Adrenal gland (tissue), 19 donors: ENCODE measurements at places on chromosomes 5 and 9.

DNA sequence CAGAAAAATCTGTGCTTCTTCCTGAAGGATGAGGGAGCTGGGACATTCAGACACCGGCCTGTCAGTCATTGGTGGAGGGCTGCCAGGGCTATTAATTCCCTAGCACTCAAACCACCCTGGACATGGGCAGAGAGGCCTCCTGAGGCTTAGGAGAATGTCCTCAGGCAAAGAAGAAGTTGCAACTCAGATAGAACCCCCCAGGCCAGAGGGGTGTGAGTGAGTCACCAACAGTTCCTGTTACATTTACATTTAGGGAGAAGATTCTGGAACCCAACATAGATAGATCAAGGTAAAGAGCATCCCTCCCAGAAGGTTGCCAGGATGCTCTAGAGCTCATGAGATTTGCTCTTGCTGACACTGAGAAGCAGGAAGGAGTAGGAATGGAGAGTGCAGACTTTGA, 29.2 kb upstream of the SYK start:
- H3K4me3 ChIP-seq: no peak overlapping the region
- no peaks in the 10 kb centered on the region for H3K27me3 ChIP-seq
- H3K27ac ChIP-seq: no peak overlapping the region
- H3K36me3 ChIP-seq: no peaks in the 10 kb centered on the region

DNA sequence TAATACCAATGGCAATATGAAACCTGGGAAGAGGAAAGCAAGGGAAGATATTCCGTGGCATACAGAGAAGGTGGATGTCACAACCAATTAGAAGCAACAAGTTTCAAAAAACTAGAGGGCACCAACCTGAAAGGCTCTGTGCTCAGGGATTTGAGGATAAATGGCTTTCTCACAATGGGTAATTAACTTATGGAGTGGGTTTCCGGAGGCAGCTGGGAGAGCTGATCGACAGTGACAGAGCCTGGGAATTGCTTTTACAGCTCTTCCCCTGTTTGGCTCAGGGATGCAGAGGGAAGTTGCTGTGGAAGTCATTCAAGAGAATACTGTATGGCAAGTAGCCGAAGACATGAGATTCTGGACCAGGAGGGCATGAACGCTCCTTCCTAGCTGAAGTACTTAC, 237.0 kb downstream of the KIF4B start:
- no peak overlapping the region for H3K27ac ChIP-seq
- H3K4me1 ChIP-seq: no peaks in the 10 kb centered on the region
- no peak overlapping the region for H3K4me3 ChIP-seq
- H3K27me3 ChIP-seq: no peaks in the 10 kb centered on the region

DNA sequence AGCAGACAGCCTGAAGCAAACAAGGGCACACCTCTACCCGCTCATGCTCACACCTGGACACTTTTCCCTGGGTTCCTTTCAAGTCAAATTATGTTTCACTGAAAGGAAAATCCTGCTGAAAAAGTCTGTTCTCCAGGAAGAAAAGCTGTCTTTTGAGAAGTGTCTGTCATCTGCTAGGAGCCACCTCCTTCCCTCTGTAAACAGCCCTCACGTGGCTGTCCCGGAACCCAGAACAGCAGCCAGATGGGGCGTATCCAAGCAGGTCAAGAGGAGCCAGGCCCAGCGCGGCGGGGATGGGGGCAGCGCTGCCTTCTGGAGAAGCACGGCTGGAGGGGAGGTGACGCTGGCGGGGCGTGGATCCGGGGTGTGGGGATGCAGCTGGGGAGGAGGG, at the start of gene PNPLA7:
Gene PNPLA7, minus strand, starts transcription at position 172 of the 391 bp plus-strand sequence. CDS start 205 bp downstream, outside the sequence.
- no peaks in the 10 kb centered on the region for H3K27me3 ChIP-seq
- DNase-seq: peak; percentile 93
- no peaks in the 10 kb centered on the region for H3K36me3 ChIP-seq
- H3K4me3 ChIP-seq: no peak within 1 kb of the TSS
- H3K27ac ChIP-seq: peak within 1 kb of the TSS; percentile 69
- H3K4me1 ChIP-seq: peaks cover 19% of the 10 kb centered on the region

GRCh38 chr5:38745836-38746732, 99.7 kb upstream of the OSMR start:
- no peak overlapping the region for H3K27ac ChIP-seq
- no peaks in the 10 kb centered on the region for H3K36me3 ChIP-seq
- no peak for DNase-seq
- H3K4me3 ChIP-seq: no peak overlapping the region
- no peaks in the 10 kb centered on the region for H3K4me1 ChIP-seq

- H3K27me3 ChIP-seq: peaks cover 8% of the 10 kb centered on the region
- H3K27ac ChIP-seq: no peak overlapping the region
- no peaks in the 10 kb centered on the region for H3K36me3 ChIP-seq
- H3K4me3 ChIP-seq: no peak overlapping the region
- no peaks in the 10 kb centered on the region for H3K4me1 ChIP-seq
Measured at GRCh38 chr5:174614500-174615135, 109.8 kb upstream of the MSX2 start.

GRCh38 chr9:93427655-93428379, 23.7 kb upstream of the FAM120A start:
- DNase-seq: no peak
- no peaks in the 10 kb centered on the region for H3K27me3 ChIP-seq
- H3K27ac ChIP-seq: no peak overlapping the region
- H3K4me3 ChIP-seq: no peak overlapping the region
- no peaks in the 10 kb centered on the region for H3K36me3 ChIP-seq

- no peaks in the 10 kb centered on the region for H3K36me3 ChIP-seq
- H3K27me3 ChIP-seq: no peaks in the 10 kb centered on the region
- H3K4me3 ChIP-seq: no peak overlapping the region
- no peak for DNase-seq
- H3K27ac ChIP-seq: no peak overlapping the region
Measured at GRCh38 chr5:142432369-142432863, 107.6 kb upstream of the SPRY4 start.

- no peaks in the 10 kb centered on the region for H3K4me1 ChIP-seq
- no peak for DNase-seq
- H3K36me3 ChIP-seq: no peaks in the 10 kb centered on the region
- H3K27me3 ChIP-seq: no peaks in the 10 kb centered on the region
- H3K4me3 ChIP-seq: no peak overlapping the region
- H3K27ac ChIP-seq: no peak overlapping the region
Measured at GRCh38 chr5:74491586-74491985, 148.9 kb downstream of the ENC1 start.

- no peak overlapping the region for H3K4me3 ChIP-seq
- no peaks in the 10 kb centered on the region for H3K27me3 ChIP-seq
- H3K27ac ChIP-seq: no peak overlapping the region
- no peaks in the 10 kb centered on the region for H3K4me1 ChIP-seq
Measured at GRCh38 chr9:73038613-73039012, 85.8 kb upstream of the ALDH1A1 start.

- DNase-seq: no peak
- no peak overlapping the region for H3K27ac ChIP-seq
- no peaks in the 10 kb centered on the region for H3K36me3 ChIP-seq
- H3K4me1 ChIP-seq: peaks cover 13% of the 10 kb centered on the region
- no peak overlapping the region for H3K4me3 ChIP-seq
Measured at GRCh38 chr5:56060276-56061110, 65.7 kb upstream of the IL6ST start.

DNA sequence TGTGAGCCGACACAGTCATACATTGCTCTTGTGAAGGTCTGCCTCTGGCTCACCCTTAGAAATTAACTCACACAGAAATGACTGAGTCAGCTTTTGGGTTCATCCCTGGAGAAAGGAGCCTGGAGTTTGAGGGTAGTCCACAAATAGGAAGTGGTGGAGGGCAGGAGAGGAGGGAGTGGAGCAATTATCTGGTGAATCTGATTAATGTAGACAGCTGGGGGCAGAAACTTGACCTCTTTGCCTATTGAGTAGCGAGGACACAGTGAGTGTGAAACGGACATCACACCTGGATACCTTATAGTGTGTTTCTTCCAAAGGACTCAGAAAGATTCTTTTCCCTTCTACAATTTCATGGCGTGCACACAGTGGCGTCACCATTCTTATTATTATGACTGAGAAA, 48.5 kb upstream of the MSX2 start:
- no peak overlapping the region for H3K4me3 ChIP-seq
- H3K4me1 ChIP-seq: no peaks in the 10 kb centered on the region
- no peak for DNase-seq
- no peaks in the 10 kb centered on the region for H3K27me3 ChIP-seq
- H3K27ac ChIP-seq: no peak overlapping the region

GRCh38 chr5:84862132-84862531, 477.5 kb upstream of the EDIL3 start:
- DNase-seq: no peak
- no peaks in the 10 kb centered on the region for H3K27me3 ChIP-seq
- H3K36me3 ChIP-seq: no peaks in the 10 kb centered on the region
- no peaks in the 10 kb centered on the region for H3K4me1 ChIP-seq

DNA sequence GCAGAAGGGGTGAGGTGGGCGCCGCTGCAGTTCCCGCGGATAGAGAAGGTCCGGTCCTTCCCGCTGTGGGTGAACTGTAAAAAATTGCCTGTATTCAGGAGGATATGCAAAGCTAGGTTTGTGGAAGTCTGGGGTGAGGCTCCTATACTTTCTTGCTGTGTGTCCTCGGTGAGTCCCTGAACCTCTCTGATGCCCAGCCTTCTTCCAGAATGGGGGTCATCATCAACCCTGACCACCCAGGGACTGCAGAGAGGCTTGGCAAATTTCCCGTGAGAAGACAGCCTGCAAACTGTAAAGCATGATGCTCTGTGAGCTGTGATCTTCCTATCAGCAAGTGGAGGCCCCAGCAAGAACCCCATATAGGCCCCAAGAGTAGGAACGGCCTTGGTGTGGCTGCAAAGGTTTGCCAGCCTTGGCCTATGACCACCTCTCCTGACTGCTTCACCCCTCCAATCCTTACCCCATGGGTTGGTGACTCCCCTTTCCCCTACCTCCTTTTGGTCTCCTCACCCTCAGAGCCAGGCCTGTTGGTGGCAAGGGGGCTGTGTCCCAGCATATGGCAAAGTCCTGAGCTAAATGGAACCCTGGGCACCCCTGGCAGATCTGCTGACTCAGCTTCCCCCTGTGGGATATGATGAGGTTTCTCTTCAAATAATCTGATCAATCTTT, 760 bp downstream of the ALDH1B1 start:
- H3K4me1 ChIP-seq: peaks cover 8% of the 10 kb centered on the region
- no peaks in the 10 kb centered on the region for H3K36me3 ChIP-seq
- H3K27me3 ChIP-seq: no peaks in the 10 kb centered on the region
- no peak for DNase-seq
- H3K4me3 ChIP-seq: peak overlapping the region; percentile 45

- no peaks in the 10 kb centered on the region for H3K4me1 ChIP-seq
- no peak overlapping the region for H3K27ac ChIP-seq
- H3K36me3 ChIP-seq: no peaks in the 10 kb centered on the region
Measured at GRCh38 chr5:172482156-172483020, 28.1 kb upstream of the SH3PXD2B start.

DNA sequence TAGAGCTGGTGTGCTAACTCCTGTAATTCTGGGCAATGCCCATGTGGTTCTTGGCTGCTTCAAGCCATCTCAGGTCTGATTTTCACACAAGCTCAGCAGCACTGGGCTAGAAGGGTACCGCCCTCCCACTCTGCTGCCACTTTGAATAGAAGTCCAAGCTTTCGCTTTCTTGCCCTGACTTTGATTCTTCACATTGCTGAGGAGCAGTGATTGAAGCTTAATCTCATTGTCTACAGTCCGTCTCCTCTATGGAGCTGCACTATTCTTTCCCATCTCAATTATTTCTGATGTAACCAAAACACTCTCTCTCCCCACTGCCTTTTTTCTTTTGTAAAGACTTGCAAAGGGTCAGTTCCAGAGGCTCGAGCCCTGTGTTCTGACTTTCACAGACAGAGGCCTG, 12.9 kb upstream of the RNF183 start:
- H3K36me3 ChIP-seq: no peaks in the 10 kb centered on the region
- no peak overlapping the region for H3K4me3 ChIP-seq
- no peak overlapping the region for H3K27ac ChIP-seq
- DNase-seq: no peak
- no peaks in the 10 kb centered on the region for H3K4me1 ChIP-seq

DNA sequence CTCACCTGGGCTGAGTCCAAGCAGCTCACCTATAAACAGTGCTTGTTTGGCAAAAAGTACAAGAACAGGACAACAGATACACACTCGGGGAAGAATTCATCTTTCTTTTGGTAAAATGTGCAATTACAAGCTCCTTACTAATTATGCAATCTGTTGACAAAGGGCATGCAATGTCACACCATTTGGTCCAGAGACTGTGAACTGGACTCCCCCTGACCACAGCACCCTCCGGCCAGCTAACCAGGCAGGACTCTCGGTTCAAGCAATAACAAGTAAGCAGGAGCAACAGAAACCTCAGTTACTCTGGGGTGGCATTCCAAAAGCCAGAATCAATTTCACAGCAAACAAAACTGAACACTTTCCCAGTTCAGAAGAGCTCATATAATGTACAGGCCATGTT, 113.8 kb downstream of the GNAQ start:
- no peak for DNase-seq
- no peak overlapping the region for H3K27ac ChIP-seq
- H3K27me3 ChIP-seq: no peaks in the 10 kb centered on the region
- H3K36me3 ChIP-seq: no peaks in the 10 kb centered on the region
- peaks cover 3% of the 10 kb centered on the region for H3K4me1 ChIP-seq

GRCh38 chr5:169901896-169902295, 78.4 kb downstream of the INSYN2B start:
- no peak for DNase-seq
- H3K36me3 ChIP-seq: no peaks in the 10 kb centered on the region
- no peaks in the 10 kb centered on the region for H3K27me3 ChIP-seq
- H3K27ac ChIP-seq: no peak overlapping the region

- no peaks in the 10 kb centered on the region for H3K36me3 ChIP-seq
- H3K27me3 ChIP-seq: no peaks in the 10 kb centered on the region
- H3K27ac ChIP-seq: no peak overlapping the region
- H3K4me3 ChIP-seq: no peak overlapping the region
- DNase-seq: no peak
Measured at GRCh38 chr5:151615431-151615830, 24.3 kb upstream of the FAT2 start.

GRCh38 chr9:107348836-107349235, 65.8 kb downstream of the RAD23B start:
- H3K36me3 ChIP-seq: no peaks in the 10 kb centered on the region
- H3K27ac ChIP-seq: no peak overlapping the region
- no peaks in the 10 kb centered on the region for H3K27me3 ChIP-seq
- no peak overlapping the region for H3K4me3 ChIP-seq
- DNase-seq: no peak

- H3K4me3 ChIP-seq: no peak overlapping the region
- DNase-seq: peak; percentile 71
- peaks cover 11% of the 10 kb centered on the region for H3K4me1 ChIP-seq
- H3K27ac ChIP-seq: no peak overlapping the region
- H3K27me3 ChIP-seq: no peaks in the 10 kb centered on the region
- no peaks in the 10 kb centered on the region for H3K36me3 ChIP-seq
Measured at GRCh38 chr9:89427621-89428221, 70.2 kb downstream of the SEMA4D start.

- H3K27ac ChIP-seq: no peak overlapping the region
- no peak for DNase-seq
- peaks cover 30% of the 10 kb centered on the region for H3K4me1 ChIP-seq
- H3K27me3 ChIP-seq: no peaks in the 10 kb centered on the region
Measured at GRCh38 chr9:125767349-125767748, 20.2 kb downstream of the PBX3 start.

GRCh38 chr9:27371382-27371781, 74.4 kb upstream of the EQTN start:
- H3K36me3 ChIP-seq: no peaks in the 10 kb centered on the region
- H3K4me3 ChIP-seq: no peak overlapping the region
- no peaks in the 10 kb centered on the region for H3K27me3 ChIP-seq
- no peak overlapping the region for H3K27ac ChIP-seq
- DNase-seq: no peak

GRCh38 chr5:14460844-14461398, 120.7 kb upstream of the OTULINL start:
- H3K27ac ChIP-seq: no peak overlapping the region
- H3K4me1 ChIP-seq: no peaks in the 10 kb centered on the region
- no peak overlapping the region for H3K4me3 ChIP-seq
- no peaks in the 10 kb centered on the region for H3K27me3 ChIP-seq
- DNase-seq: no peak
